ENCODE measurements at places on chromosomes 7 and 10. TPM values are rescaled to one million over a fixed set of nuclear protein-coding genes. Genes with fewer than 3 reads are reported as not detected.
A peak's percentile ranks its signal among the peaks of the same experiment; 100 is the strongest.

DNA sequence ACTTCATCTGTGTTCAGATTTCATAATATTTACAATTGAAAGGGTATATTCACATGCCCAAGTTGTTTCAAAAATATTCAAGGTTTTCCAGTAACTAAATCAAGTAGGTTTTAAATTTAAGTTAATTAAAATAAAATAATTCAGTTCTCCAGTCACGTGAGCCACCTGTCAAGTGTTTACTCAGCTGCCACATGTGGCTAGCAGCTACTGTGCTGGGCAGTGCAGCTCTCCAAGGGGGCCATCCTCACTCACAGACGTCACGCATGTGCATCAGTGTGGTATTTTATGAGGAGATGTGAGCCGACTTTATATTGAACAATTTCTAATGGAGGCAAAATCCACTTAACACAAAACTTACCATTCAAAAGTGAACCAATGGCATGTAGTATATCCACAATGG lies 69.7 kb upstream of the CAMK2B start:
- DNase-seq: peak; percentile 36
- no peak overlapping the region for H3K4me3 ChIP-seq
- H3K4me1 ChIP-seq: peaks cover 9% of the 10 kb centered on the region
- H3K36me3 ChIP-seq: peaks cover 20% of the 10 kb centered on the region

GRCh38 chr7:44796034-44796503 lies 412 bp upstream of the PPIA start:
- H3K4me3 ChIP-seq: peak overlapping the region; percentile 91
- DNase-seq: peak; percentile 85
- H3K27ac ChIP-seq: peak overlapping the region; percentile 92
- peaks cover 18% of the 10 kb centered on the region for H3K36me3 ChIP-seq
- peaks cover 48% of the 10 kb centered on the region for H3K4me1 ChIP-seq

MYL10 gene
- 0.52 TPM for total RNA-seq

DNA sequence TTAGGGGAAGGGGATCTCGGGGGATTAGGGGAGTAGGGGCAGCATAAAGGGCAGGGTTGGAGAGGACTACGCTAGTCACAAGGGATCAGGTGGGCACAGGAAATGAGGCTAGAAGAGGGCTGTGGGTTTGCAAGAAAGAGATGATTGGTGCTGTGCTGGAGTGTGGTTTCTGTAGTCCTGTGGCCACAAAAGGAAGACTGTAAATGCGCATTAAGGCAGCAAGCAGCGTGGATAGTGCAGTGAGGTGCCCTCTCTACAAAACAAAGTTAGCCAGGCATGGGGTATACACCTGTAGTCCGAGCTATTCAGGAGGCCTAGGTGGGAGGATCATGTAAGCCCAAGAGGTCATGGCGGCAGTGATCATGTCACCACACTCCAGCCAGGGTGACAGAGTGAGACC lies 212.1 kb downstream of the MLLT10 start:
- H3K27ac ChIP-seq: no peak overlapping the region
- no peak for DNase-seq
- no peaks in the 10 kb centered on the region for H3K27me3 ChIP-seq
- no peak overlapping the region for H3K4me3 ChIP-seq
- H3K4me1 ChIP-seq: no peaks in the 10 kb centered on the region

SLC16A9 gene
- 0.50 TPM for total RNA-seq

MRC1 gene
- not detected for total RNA-seq

FAM24B gene
- not detected for total RNA-seq

MOGAT3 gene
- not detected for total RNA-seq

DNA sequence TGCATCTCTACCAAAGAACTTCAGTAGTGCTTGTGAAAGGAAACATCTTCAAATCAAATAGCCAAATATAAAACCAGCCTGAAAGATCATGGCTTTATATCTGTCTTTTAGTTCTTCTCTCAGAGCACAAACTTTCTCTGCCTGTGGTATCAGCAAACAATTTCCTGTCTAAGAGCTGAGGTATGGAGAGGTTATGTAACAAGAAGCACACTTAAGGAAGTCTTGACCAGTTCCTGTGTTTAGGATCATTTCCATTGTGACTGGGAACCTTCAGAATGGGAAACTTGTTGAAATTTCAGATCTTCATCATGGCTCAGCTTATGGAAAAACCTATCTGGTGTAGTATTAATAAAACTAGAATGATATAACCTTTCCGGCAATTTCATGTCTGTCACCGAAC lies 148.8 kb downstream of the MBL2 start:
- peaks cover 15% of the 10 kb centered on the region for H3K4me1 ChIP-seq
- no peak overlapping the region for H3K27ac ChIP-seq
- no peaks in the 10 kb centered on the region for H3K27me3 ChIP-seq
- no peaks in the 10 kb centered on the region for H3K36me3 ChIP-seq
- no peak overlapping the region for H3K4me3 ChIP-seq

GRCh38 chr10:11638055-11638698 lies 26.7 kb upstream of the USP6NL start:
- DNase-seq: no peak
- H3K4me3 ChIP-seq: no peak overlapping the region
- peaks cover 46% of the 10 kb centered on the region for H3K27me3 ChIP-seq
- no peaks in the 10 kb centered on the region for H3K4me1 ChIP-seq

EVX1 gene
- total RNA-seq: not detected

DNA sequence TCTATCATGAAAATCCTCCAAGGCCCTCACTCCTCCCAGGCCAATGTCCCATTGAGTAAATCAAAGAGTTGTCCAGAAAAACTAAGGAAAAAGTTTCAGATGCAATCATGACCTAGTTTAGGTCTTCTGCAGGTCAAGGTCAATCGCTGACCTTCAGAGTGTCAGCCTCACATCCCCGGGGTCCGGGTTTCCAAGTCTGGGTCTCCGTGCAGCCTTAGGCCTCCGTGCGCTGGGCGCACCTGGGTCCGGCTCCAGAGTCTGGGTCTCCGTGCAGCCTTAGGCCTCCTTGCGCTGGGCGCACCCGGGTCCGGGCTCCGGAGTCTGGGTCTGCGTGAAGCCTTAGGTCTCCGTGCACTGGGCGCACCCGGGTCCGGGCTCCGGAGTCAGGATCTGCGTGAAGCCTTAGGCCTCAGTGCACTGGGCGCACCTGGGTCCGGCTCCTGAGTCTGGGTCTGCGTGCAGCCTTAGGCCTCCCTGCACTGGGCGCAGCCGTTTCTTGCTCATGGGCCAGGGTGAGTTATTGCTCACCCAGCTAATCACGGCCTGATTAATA lies 236.2 kb downstream of the TCERG1L start:
- DNase-seq: no peak
- H3K4me1 ChIP-seq: no peaks in the 10 kb centered on the region
- no peaks in the 10 kb centered on the region for H3K27me3 ChIP-seq
- no peak overlapping the region for H3K4me3 ChIP-seq

GRCh38 chr7:16465469-16466361 lies at the start of gene SOSTDC1:
SOSTDC1 (minus strand) TSS chr7:16465738; CDS start chr7:16465668, 70 bp downstream.
- no peak for DNase-seq
- H3K36me3 ChIP-seq: no peaks in the 10 kb centered on the region
- no peak within 1 kb of the TSS for H3K27ac ChIP-seq
- H3K4me3 ChIP-seq: peak within 1 kb of the TSS; percentile 62
- peaks cover 12% of the 10 kb centered on the region for H3K4me1 ChIP-seq

EIF5AL1 gene
- not detected for total RNA-seq

DNA sequence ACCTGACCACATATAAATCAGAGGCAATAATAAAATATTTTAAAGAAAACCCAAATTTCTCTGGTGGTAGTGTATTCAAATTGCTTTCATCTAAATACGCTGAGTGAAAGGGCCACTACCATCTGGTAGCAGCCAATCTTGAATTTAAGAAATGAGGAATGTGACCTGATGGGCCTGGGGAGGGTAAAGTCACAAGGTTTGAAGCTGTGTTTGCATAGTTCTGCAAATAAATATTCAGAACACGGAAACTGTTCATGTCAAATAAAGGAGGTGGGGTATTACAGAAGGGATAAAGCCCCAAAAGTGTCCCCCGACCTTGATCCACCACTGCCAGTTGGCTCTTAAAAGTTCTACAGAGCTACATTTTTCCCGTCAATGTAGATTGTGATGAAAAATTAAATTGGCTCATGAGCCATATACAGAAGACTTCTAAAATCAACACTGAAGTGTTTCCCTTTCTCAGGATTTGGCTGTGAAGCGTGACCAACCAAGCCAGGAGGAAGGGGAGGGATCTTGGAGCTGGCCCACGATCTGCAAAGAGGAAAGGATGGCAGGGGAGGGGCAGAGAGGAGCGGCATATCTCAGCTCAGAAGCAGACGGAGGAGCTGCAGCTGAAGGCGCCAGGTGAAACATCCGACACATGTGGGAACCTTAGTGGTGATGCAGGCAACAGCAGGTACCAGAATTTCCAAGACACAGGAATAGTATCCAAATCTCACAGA lies 39.6 kb downstream of the MPP7 start:
- no peak for DNase-seq
- H3K27ac ChIP-seq: peak overlapping the region; percentile 80
- peaks cover 12% of the 10 kb centered on the region for H3K36me3 ChIP-seq
- peaks cover 46% of the 10 kb centered on the region for H3K4me1 ChIP-seq
- no peaks in the 10 kb centered on the region for H3K27me3 ChIP-seq

PNLIPRP1 gene
- total RNA-seq: not detected

GRCh38 chr10:69439813-69440506 lies 11.3 kb upstream of the TSPAN15 start:
- H3K36me3 ChIP-seq: no peaks in the 10 kb centered on the region
- peaks cover 19% of the 10 kb centered on the region for H3K4me1 ChIP-seq
- DNase-seq: no peak
- H3K27ac ChIP-seq: no peak overlapping the region

PLEKHS1 gene
- total RNA-seq: 0.11 TPM

PRKAR2B gene
- 3.4 TPM for total RNA-seq

KIF11 gene
- 9.2 TPM for total RNA-seq

DNA sequence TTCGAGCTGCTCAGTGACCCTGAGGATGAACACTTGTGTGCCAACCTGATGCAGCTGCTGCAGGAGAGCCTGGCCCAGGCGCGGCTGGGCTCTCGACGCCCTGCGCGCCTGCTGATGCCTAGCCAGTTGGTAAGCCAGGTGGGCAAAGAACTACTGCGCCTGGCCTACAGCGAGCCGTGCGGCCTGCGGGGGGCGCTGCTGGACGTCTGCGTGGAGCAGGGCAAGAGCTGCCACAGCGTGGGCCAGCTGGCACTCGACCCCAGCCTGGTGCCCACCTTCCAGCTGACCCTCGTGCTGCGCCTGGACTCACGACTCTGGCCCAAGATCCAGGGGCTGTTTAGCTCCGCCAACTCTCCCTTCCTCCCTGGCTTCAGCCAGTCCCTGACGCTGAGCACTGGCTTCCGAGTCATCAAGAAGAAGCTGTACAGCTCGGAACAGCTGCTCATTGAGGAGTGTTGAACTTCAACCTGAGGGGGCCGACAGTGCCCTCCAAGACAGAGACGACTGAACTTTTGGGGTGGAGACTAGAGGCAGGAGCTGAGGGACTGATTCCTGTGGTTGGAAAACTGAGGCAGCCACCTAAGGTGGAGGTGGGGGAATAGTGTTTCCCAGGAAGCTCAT lies 1.1 kb downstream of the DDIT4 start:
- H3K27ac ChIP-seq: peak overlapping the region; percentile 100
- H3K27me3 ChIP-seq: no peaks in the 10 kb centered on the region
- peak; percentile 92 for DNase-seq
- peaks cover 60% of the 10 kb centered on the region for H3K4me1 ChIP-seq
- H3K36me3 ChIP-seq: peaks cover 19% of the 10 kb centered on the region
- H3K4me3 ChIP-seq: peak overlapping the region; percentile 98

IL6 gene
- total RNA-seq: not detected

AASS gene
- total RNA-seq: 20.5 TPM

DNA sequence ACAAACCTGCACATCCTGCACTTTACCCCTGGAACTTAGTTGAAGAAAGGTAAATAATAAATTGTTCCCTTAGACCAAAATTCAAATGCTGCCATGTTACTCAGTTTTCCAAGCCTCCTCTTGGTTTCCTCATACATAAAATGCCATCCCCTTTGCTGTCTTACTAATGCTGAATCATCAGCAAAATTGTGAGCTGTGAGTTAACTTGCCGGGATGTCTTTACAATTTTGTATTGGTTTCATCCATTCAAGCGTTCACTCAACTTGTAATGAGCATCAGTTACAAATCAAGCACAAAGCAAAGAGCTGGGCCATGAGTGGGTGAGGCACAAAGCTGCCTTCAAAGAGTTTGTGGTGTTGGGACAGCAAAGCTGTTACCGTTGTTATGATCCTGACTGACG lies 395.8 kb upstream of the ZMIZ1 start:
- no peak overlapping the region for H3K4me3 ChIP-seq
- DNase-seq: no peak
- H3K36me3 ChIP-seq: no peaks in the 10 kb centered on the region
- no peak overlapping the region for H3K27ac ChIP-seq

- H3K36me3 ChIP-seq: peaks cover 5% of the 10 kb centered on the region
- no peak for DNase-seq
- no peak overlapping the region for H3K27ac ChIP-seq
- H3K4me1 ChIP-seq: peaks cover 7% of the 10 kb centered on the region
- no peaks in the 10 kb centered on the region for H3K27me3 ChIP-seq
- no peak overlapping the region for H3K4me3 ChIP-seq
Observed at GRCh38 chr7:36439624-36440023, 50.0 kb downstream of the ANLN start.

- no peaks in the 10 kb centered on the region for H3K36me3 ChIP-seq
- no peak overlapping the region for H3K4me3 ChIP-seq
- H3K4me1 ChIP-seq: no peaks in the 10 kb centered on the region
- H3K27ac ChIP-seq: no peak overlapping the region
- peaks cover 7% of the 10 kb centered on the region for H3K27me3 ChIP-seq
Observed at GRCh38 chr7:97272237-97272975, 154.9 kb downstream of the SDHAF3 start.

- DNase-seq: no peak
- H3K36me3 ChIP-seq: peaks cover 12% of the 10 kb centered on the region
- no peak overlapping the region for H3K27ac ChIP-seq
- H3K4me1 ChIP-seq: peaks cover 15% of the 10 kb centered on the region
Observed at GRCh38 chr10:132696728-132697577, 89.0 kb downstream of the NKX6-2 start.

DNA sequence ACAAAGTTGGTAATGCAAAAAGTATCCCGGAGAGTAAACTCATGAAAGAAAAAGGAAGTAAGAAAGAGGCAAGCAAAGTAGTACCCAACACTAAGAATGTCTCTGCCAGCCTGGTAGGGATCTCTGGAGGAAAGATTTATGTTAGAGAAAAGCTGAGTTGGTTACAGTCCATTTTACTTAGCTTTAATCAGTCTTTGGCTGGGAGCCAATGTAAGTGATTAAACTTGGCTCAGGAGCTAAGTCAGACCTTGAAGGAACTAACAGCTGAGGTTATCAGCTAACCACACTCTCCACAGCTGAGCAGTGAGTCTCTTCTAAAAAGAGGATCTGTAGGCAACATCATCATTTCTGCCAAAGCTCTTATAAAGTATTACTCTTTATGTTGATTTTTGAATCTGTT lies 148.0 kb downstream of the ANKRD7 start:
- no peaks in the 10 kb centered on the region for H3K4me1 ChIP-seq
- no peak for DNase-seq
- H3K27me3 ChIP-seq: no peaks in the 10 kb centered on the region
- no peaks in the 10 kb centered on the region for H3K36me3 ChIP-seq

DNA sequence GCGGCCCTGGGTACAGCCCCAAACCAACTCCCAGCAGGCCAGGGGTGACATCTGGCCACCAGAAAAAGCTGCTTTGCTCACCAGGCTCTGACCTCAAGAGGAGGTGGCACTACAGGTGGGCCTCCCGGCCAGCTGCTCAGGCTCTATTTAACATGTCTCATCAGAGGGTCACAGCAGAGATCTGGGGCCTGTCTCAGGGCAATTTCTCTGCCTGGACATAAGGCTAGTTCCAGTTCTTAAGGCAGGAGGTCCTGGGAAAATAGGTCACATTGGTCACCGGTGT lies 88.6 kb downstream of the GFRA1 start:
- H3K4me3 ChIP-seq: no peak overlapping the region
- H3K36me3 ChIP-seq: peaks cover under 1% of the 10 kb centered on the region
- no peak for DNase-seq
- no peak overlapping the region for H3K27ac ChIP-seq
- H3K27me3 ChIP-seq: no peaks in the 10 kb centered on the region
- peaks cover 6% of the 10 kb centered on the region for H3K4me1 ChIP-seq
